ENCODE measurements at places on chromosomes 13 and 19.

GRCh38 chr19:47697863-47698609, 15.2 kb upstream of the EHD2 start:
- DNase-seq: peak; percentile 47

DNA sequence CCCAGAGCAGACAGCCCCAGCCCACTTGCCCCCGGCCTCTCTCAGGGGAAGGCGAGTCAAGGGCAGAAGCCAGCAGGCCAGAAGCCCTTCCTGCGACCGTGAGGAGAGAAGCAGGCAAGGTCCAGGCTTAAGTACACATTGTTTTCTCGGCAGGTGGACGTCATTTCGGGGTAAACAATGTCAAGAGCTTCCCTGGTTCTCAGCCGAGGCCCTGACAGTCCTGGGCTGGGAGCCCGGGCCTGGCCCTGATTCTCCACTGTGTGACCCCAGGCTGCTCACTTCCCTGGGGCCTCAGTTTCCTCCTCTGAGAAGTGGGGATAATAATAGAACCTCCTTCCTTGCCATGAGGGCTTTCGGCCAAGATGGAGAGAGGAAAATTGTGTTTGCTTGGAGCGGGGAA, 19.4 kb downstream of the PLVAP start:
- no peak for DNase-seq

DNA sequence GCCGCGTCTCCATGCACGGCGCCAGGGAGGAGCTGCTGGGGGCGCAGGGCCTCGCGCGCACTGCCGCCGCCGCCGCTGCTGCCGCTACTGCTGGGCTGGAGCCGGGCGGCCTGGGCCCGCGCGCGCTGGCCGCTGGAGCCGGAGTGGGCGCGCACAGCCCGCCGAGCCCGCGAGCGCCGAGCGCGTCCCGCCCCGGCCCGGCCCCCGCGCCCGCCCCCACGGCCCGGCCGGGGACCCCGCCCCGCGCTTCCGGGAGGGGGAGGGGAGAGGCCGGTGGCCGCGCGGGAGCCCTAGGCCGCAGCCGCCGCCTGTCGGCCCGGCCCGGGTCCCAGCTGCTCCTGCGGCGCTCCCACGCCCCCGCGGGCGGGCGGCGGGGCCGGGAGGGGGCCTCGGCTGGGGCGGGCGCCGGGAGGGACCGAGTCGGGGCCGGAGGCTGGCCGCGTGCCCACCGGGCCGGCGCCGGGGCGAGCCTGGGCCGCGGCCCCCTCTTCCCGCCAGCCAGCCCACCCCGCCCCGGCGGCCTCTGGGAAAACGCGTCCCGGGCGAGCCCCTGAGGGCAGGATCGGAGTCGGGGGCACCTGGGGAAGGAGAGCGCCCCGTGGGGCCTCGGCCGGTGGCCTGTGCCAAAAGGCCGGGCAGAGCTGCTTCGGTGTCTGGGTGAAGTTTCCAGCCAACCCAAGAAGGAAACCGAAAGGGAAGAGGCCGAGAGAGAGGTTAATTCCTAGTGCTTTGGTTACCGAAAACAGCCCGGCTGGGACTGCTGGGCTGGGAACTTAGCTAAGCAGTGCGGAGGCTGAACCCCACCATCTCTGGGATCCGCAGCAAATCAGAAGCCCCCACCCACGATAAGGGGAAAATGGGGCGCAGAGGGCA, at the start of gene STK24:
Gene STK24, minus strand, starts transcription at position 145 of the 873 bp plus-strand sequence. CDS start 321 bp downstream, outside the sequence.
- peak; percentile 75 for DNase-seq

- peak; percentile 81 for DNase-seq
These were observed 6.0 kb downstream of the AP1M2 start for GRCh38 chr19:10580979-10581631.

GRCh38 chr19:933553-933882, 7.7 kb downstream of the ARID3A start:
- DNase-seq: no peak

GRCh38 chr19:45771311-45771933, 2.4 kb upstream of the SIX5 start:
- no peak for DNase-seq

DNA sequence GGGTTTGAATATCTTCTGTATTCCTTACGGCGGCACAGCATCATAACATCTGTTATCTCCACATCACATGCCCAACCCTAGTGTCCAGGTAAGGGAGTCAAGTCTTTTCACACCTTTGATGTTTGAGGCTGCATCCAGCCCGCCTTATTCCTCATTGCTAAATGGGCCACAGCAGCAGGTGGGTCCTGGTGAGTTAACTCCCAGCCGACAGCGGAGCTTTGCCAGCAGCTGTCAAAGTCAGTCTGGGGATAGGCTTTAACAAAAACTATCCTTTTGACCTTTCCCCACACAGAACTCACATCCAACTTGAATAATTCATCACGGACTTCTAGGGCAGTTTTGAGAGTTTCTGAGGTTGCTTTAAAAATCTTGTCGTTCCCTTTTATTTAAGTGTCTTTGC, 235.1 kb downstream of the DLEU7 start:
- DNase-seq: no peak

DNA sequence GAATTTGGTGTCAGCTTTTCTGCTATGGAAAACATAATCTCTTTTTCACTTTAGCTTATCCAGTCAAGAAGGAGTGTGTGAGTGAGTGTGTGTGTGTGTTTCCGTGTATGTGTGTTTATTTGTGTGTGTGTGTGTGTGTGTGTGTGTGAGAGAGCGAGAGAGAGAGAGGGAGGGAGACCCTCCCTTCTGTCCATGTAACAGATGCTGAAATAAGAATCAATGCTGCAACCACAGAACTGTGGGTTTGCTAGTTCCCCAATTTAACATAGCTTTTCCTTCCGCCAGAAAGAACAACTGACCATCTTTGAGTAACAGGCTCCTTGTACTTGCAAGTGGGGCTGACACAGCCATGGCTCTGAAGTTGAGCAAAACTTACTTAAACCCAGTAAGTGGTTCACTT, 5.2 kb downstream of the LCP1 start:
- DNase-seq: no peak

DNA sequence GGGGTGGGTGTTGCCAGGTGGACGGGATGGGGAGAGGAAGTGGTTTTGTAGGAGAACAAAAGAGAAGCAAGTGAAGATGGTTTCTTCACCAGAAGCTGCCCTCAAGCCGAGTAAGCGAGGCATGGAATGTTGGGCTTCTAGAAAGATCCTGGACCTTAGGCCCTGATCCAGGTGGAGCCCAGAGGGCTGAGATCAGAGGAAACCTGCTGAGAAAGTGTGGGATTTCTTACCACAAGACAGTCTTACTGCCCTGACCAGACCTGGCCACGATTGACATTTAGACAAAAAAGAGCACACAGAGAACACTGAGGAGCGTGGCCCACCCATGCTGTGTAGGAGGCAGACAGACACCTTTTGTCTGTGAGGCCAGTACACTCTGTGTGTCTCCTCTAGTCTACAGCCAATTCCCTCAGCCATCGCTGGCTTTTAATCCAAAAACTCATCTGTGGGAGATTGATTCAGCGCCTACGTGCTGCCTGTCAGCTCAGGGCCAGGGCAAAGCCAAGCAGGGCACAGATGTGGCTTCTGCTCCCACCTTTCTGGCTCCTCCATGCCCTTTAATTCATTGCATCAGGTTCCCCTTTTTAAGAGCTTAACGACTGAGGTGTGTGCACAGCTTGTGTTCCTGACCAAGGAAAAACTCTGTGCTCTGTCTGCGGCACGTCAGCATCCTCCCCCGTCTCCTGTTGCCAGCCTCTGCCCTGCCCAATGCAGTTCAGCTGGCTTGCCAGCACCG, 123.3 kb downstream of the AKAP11 start:
- peak; percentile 35 for DNase-seq

GRCh38 chr19:48615231-48616040, 560 bp upstream of the FAM83E start:
- DNase-seq: no peak

DNA sequence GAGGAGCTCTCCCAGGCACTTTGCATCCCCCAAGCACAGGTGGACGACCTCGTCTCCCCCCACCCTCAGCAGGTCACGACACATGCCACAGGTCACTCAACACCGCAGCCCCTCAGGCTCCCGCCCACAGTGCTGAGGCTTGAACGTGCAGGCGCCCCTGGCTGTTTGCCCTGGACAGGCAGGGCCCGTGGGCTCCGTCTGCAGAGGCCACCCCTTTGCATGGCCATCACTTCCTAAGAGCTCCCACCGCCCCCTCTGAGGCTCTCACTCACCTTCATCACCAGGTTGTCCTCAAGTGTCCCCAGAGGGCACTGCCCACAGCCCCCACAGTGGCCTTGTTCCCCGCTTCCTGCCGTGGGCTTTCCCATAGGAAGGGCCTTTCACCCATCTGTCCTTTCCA, 132.1 kb upstream of the MCF2L start:
- DNase-seq: no peak

DNA sequence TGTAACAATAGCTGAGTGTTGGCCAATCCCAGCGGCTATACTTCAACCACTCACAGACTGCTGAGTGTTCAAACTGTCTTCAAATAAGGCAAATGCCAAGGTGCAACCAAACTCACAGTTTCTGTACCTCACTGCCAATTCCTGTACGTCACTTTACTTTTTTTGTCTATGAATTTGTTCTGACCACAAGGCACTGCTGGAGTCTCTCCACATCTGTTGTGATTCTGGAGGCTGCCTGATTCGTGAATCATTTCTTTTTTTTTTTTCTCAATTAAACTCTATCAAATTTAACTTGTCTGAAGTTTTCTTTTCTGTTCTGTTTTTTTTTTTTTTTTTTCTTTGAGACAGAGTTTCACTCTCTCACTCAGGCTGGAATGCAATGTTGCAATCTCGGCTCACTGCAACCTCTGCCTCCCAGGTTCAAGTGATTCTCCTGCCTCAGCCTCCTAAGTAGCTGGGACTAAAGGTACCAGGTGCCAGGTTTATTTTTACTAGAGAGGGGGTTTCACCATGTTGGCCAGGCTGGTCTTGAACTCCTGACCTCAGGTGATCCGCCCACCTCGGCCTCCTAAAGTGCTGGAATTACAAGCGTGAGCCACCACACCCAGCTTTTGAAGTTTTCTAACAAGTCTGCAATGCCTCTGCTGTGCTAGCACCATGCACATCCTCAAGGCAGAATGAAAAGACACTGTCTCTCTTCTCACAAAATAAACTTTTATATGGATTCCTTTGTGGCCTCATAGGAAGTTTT, 401.7 kb downstream of the IRS2 start:
- no peak for DNase-seq

GRCh38 chr19:30144802-30145201, 202.8 kb downstream of the URI1 start:
- DNase-seq: no peak

GRCh38 chr19:3499738-3500428, 591 bp downstream of the DOHH start:
- no peak for DNase-seq

Data from activated T-cell treated with anti-CD3 and anti-CD28 coated beads for 48 hours (primary cell).